ENCODE measurements at places on chromosomes 12 and 14. TPM values are rescaled to one million over a fixed set of nuclear protein-coding genes. Genes with fewer than 3 reads are reported as not detected.

FAIM2 gene
- total RNA-seq: 31.1 TPM

SERPINA3 gene
- 56.4 TPM for total RNA-seq

XPOT gene
- total RNA-seq: 25.9 TPM

PFKM gene
- total RNA-seq: 342 TPM
